ENCODE measurements at places on chromosomes 7 and 10.

DNA sequence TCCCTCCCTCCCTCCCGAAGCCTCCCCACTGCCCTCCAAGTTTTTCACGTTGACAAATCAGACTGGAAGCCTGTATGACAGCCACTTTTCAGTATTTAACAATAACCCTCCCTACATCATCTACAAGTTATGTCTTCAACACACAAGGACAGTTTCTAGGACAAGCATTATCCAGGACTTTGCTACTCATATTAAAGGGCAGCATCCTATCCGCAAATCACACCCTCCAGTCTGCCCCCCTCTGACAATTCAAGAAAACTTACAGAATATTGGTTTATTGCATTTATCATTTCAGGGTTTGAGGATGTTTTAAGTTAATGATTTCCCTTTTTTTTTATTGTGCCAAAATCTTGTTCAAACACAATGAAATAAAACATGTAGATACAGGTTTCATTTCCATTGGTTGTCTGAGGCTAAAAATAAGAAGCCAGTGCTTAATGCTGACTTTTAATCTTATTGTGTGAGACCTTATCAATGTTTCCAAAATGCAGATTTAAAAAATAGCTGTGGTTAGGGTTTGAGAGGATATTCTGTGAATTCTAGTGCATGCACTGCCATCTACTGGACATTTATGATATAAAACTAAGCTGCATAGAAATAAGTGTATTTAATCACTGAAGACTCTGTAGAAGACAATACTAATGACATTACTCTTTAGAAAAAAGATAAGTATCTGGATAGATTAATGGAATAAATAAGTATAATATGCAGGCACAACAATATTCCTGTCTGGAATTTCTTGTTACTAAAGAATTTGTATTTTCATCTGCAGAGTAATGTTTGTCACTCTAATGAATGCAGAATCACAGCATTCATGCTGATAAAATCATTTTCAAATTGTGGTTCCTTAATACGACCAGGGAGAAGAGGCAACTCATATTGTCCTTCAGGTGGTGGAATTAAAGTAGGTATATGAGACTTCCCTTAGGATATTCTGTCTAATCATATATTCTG lies 64.1 kb downstream of the CAV1 start:
- no peak for DNase-seq

- DNase-seq: no peak
These were observed 40.0 kb upstream of the FAM3C start for GRCh38 chr7:121436136-121436535.

- DNase-seq: no peak
These were observed 2.0 kb upstream of the MUC12 start for GRCh38 chr7:100967292-100967863.

DNA sequence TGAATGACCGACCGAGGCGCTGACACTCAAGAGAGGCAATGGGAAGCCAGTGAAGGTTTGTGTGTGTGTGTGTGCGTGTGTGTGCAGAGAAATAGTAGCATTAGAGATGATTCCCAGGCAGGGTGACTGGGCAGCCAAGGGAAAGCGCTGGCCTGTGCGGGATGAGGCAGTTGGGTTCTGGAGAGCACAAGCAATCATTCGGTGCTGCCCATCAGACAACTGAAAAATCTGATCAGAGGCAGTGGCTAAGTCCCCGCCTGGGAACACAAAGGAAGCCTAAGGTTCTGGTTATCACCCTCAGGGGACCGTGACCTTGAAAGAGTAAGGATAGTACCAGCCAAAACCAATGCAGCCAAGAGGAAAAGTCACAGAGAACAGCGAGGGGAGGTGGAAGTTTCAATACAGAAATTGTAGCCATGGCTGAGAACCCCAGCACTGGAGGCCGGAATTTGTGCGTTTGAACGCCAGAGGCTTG lies 868 bp upstream of the PDCD4 start:
- no peak for DNase-seq

DNA sequence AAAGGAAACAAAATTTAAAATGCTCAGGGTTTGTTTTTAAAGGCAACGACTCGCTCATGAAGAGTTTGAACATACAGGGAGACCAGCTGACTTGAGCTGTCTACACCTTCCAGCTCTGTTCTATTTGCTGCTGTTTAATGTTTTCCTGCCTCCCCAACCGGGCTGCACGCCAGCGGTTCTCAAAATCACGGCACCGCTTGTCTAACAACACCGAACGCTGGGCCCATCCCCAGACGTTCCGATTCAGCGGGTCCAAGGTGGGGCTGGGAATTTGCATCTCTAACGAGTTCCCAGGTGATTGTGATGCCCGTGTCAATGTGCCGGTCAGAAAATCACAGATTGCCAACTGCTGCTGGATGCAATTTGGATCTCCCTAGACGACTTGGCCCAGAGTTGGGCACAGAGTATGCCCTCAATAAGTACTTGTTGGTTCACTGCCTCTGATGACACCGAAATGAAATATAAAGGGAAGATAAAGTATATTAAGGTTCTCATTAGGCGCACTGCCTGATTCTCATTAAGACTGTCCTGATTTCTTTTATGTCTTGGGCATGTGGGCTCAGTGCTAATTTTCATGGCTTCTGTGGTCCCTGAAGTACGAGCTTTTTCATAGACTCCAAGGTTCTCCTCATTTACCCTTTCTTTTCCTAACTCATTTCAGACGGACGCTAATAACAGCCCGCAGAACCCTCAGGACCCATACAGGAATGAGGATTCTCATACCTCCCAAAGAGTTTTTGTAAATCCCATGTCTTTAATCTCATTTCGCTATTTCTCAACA lies 28.5 kb downstream of the CELF2 start:
- DNase-seq: no peak

DNA sequence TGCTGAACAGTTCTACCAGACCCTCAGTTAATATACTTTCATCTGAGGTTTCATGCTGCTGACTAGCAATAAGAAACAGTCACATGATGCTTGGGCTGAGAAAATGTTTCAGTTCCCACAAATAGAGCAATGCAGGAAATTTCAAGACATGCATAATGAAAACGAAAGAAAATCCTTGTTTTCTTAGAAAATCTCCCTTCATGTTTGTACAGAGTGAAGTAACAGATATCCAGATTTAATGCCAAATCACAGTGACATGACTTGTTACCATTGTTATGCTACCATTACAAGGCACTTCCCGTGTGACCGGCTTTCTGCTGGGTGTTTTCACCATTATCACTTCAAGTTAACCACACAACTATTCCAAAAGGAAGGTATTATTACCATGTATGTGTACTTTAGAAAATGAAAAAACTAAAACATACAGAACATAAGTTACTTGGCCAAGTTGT lies 121.7 kb downstream of the DOCK4 start:
- DNase-seq: no peak

DNA sequence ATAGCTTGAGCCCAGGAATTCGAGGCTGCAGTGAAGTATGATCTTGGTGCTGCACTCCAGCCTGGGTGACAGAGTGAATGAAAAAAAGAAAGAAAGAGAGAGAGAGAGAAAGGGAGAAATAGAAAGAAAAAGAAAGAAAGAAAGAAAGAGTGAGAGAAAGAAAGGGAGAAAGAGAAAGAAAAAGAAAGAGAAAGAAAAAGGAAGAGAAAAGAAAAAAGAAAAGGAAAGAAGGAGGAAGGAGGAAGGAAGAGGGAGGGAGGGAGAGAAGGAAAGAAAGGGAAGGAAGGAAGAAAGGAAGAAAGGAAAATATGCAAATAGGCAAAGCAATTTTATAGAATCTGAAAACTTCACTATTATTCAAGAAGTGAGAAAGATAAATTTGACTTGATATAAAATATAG lies 24.5 kb upstream of the JCAD start:
- DNase-seq: no peak

GRCh38 chr10:44697116-44697515 lies 214.0 kb upstream of the TMEM72 start:
- DNase-seq: no peak

DNA sequence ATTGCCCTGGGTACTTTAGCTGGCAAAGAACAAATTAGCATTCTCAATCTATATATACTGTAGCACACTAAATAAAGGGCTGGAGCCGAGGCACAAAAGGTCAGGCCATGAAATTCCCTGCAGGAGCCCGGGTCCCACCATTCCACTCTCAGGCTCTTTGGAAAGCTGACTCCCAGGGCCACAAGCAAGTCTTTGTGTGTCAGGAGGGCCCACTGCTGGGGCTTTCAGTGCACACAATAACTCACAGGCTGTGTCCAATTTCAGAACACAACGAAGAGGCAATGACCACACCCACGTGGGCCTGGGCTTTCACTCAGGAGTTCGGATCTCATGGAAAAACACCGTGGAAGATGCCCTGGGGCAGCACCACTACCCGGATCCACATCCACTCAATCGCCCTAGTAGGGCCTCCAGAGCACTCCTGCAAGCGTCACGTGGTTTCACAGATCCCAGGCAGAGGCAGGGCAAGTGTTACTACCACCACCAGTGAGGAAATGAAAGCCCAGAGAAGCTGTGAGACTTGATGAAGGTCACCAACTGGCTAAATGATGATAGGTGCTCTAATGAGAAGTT lies 60.3 kb downstream of the COBL start:
- no peak for DNase-seq

GRCh38 chr7:137990251-137990941 lies 11.5 kb downstream of the CREB3L2 start:
- DNase-seq: no peak

GRCh38 chr7:30923009-30923773 lies 11.5 kb downstream of the AQP1 start:
- DNase-seq: no peak

- DNase-seq: no peak
These were observed 69.5 kb upstream of the CFAP46 start for GRCh38 chr10:133011882-133012281.

GRCh38 chr7:107551936-107552335 lies 11.8 kb downstream of the COG5 start:
- no peak for DNase-seq

- no peak for DNase-seq
These were observed 185.0 kb downstream of the PDE1C start for GRCh38 chr7:31885171-31885570.

- no peak for DNase-seq
These were observed 8.6 kb upstream of the MNX1 start for GRCh38 chr7:157018997-157019608.
